ENCODE measurements at places on chromosomes 13 and 19.

- DNase-seq: no peak
Observed at GRCh38 chr19:1854039-1854541, 5.8 kb upstream of the REXO1 start.

DNA sequence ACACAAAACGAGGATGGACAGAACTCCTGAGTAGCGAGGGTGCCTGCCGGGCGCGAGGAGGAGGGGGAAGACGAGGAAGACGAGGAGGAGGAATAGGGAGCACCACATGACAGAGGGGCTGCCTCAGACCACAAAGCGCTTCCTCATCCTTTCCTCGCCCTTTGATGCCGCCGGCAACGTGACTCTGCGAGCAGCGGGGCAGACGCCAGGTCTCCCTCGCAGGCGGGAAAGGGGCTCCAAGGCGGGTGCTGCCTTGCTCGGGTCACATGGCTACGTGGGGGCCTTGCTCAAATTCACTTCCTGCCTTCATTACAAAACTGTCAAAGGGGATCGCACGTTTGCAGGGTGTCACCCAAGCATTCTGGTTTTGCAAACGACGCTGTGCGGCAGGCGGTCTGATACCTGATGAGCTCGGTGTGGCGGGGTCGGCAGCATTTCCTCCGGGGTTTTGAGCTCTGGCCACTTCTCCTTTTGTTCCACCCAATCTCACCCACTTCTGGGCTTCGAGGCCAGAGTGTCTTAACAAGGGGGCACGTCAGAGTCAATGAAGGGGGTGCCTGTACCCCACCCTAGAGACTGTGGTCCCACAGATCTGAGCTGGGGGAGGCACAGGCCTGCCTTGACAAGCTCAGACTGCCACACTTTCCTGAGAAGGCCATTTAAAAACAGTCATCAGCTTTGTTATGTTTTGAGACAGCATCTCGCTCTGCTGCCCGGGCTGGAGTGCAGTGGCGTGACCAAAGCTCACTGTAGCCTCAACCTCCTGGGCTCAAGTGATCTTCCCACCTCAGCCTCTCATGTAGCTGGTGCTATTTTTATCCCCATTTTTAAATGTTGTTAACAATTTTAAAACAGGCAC lies 14.9 kb downstream of the MAP2K2 start:
- DNase-seq: no peak

GRCh38 chr13:65917731-65918130 lies 1312.4 kb downstream of the PCDH9 start:
- no peak for DNase-seq

DNA sequence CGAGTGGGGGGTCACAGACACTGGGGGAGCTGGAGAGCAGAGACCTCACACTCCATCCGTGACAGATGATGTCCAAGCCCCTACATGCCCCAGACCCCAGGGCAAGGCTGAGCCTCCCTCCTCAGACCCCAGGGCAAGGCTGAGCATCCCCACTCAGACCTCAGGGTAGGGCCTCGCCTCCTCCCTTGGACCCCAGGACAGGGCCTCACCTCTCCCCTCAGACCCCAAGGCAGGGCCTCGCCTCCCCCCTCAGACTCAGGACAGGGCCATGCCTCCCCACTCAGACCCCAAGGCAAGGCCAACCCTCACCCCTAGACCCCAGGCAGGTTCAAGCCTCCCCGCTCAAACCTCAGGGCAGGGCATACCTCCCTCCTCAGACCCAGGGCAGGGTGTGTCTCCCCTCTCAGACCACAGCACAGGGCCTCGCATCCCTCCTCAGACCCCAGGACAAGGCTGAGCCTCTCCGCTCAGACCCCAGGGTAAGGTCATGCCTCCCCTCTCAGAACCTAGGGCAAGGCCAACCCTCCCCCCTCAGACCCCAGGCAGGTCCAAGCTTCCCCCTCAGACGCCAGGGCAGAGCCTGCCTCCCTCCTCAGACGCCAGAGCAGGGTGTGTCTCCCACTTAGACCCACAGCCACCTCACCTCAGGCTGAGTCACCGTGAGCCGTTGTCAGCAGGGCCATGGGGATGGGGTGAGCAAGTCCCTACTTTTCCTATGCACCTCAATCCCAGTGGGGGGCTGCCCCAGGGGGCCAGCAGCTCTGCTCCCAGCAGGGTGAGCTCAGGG lies 1.7 kb upstream of the S1PR4 start:
- no peak for DNase-seq

DNA sequence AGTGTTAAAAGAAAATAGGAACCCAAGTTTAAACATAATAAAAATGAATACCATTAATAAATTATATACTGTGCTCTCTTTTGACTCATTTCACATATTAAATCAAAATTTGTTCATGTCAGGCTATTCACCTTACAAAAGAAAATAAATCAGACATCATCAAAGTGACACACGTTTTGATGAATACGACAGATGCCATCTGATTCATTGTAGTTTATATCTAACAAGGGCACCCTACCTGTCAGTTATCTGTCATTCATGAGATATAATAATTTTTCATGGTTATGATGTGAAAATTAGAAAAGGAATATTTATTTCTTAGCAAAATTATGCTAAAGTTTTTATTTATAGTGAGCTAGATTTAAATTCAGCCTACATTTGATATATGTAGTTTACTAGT lies 188.1 kb upstream of the PCDH17 start:
- no peak for DNase-seq

GRCh38 chr13:103694471-103694870 lies 628.3 kb upstream of the SLC10A2 start:
- no peak for DNase-seq

Measured in NCI-H1436 treated with DMSO at 0.1 percent for 48 hours (cell line).